ENCODE measurements at places on chromosomes 2 and 18.

- DNase-seq, result no peak
Measured at GRCh38 chr2:31831585-31831984, 179.2 kb downstream of the MEMO1 start.

- no peak for DNase-seq
Measured at GRCh38 chr18:26450989-26451682, 97.2 kb downstream of the KCTD1 start.

- no peak for DNase-seq
Measured at GRCh38 chr2:19312949-19313348, 45.5 kb downstream of the OSR1 start.

- no peak for DNase-seq
Measured at GRCh38 chr2:100615471-100615870, 52.7 kb downstream of the PDCL3 start.

DNA sequence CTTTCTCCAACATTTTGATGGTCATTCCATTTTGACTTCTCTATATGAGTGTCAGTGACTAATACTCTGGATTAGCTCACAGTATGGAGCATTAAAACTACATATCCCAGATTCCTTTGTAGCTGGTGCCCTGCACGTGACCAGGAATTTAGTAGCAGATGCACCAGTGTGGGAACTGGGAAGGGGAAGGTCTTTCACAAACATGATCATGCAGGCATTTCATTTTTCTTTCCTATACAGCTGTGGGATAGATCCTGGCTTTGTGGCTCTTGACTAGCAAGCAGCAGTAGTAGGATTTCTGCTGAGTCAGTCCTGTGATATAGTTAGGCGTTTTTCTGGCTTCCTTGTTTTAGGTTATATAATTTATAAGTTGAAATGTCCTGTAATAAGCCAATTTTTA is 971.0 kb upstream of the CDH2 start:
- DNase-seq, result no peak

DNA sequence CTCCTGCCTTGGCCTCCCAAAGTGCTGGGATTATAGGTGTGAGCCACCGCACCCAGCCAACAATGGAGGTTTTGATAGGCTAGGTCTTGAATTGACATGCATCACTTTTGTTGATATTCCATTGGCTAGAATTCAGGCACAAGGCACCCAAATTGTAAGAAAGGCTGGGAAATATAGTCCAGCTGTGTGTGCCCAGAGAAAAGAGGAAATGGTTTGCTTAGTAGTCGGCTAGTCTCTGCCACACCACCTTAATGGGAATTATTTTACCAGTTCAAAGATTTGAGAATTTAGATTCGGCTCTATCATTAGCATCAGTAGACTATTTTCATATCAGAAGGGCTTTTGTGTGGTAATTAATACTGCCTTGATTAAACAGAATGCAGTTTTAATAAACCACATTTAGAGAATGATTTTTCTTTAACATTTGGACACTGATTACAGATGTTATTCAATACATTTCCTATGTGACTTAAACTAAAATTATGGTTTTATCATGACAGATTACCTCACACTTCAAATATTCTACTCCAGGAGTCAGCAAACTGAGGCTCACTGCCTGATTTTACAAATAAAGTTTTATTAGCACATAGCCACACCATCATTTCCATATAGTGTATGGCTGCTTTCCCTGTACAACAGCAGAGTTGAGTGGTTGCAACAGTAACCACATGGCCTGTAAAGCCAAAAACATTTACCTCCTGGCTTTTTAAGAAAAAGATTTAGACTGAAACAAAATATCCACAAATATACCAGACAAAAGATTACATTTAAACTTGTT is 27.4 kb downstream of the DBI start:
- no peak for DNase-seq

- DNase-seq, result no peak
Measured at GRCh38 chr2:104847586-104848160, 6.2 kb upstream of the POU3F3 start.

- DNase-seq, result no peak
Measured at GRCh38 chr2:111168528-111169239, 48.0 kb downstream of the BCL2L11 start.

DNA sequence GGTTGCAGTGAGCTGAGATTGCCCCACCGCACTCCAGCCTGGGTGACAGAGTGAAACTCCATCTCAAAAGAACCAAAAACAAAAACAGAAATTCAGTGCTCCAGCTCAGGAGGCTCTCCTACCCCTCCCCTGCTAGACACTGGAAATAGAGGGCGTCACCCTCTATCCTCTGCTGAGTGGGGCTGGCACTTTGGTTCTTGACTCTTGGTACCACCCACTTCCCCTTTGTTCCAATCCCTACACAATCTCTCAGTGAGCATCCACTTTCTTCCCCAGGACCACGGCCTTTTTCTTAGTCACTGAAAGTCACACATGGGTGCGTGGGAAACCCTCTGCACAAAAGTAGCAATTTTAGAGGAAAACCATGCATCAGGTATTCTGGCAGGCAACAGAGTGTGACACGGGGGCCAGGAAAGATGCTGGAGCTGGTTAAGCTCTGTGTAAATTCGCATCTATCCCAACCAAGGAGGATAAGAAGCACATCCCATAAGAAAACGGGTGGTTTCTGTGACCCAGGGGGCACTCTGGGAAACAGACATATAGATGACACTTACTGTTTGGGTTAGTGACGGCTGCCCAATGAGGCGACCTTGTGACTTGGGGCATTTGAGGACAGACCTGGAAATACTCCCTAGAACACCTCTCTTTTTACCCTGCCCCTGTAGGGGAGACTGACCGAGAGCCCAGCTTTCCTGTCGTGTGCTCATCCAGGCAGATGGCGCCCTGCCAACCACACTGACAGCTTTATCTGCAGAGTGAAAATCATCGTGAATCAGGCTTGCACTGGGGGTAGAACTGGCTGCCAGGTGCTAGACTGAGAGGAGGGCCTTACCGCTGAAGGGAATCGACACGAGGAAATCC is 7.7 kb downstream of the HJURP start:
- no peak for DNase-seq

- DNase-seq, result no peak
Measured at GRCh38 chr2:236739663-236740062, 170.0 kb downstream of the ACKR3 start.

- DNase-seq, result no peak
Measured at GRCh38 chr18:47163241-47163640, 12.9 kb downstream of the IER3IP1 start.

- DNase-seq, result no peak
Measured at GRCh38 chr18:67694787-67695186, 178.3 kb upstream of the DSEL start.

DNA sequence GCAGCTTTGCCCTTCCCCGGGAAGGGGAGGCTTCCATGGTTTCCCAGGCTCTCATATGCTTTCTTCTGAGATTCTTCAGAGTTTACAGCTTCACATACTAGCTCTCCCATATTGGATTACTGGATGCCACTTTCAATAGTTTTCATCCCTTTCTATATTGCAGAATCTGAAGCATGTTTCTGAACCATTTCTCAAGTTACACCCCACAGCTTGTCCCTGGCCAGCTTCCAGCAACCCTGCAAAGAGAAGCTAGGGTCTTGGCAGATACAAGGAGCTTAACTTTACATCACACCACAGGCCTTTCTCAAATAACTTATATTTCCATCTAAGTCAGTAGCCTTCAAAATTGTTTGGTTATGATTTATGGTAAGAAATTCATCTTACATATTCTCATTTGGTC is 39.6 kb downstream of the LHCGR start:
- DNase-seq, result no peak

DNA sequence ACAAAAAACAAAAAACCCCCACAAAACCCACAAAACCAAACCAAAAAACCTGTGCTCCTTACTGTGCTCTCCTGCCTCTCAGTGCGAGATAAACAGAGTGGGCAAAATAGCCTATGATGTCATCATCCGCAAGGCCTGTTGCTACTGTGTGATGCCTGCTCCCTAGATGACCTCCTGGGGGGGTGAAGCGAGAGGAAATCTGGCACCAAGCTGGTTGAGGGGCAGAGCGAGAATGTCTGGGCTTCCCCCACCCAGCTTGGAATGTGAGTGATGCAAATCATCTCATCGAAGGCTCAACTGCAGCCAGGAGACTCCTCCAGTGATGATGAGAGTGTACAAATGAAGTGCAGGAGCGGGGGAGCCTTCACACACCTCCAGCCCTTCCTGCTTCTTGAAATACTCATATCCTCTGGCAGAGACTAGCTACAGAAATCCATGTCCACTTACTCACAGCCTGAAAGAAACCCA is 57.7 kb upstream of the MAP4K3 start:
- no peak for DNase-seq

- DNase-seq, result no peak
Measured at GRCh38 chr2:240205772-240206171, 65.3 kb upstream of the OTOS start.

- DNase-seq, result no peak
Measured at GRCh38 chr2:27123302-27124150, at the start of gene ABHD1. ABHD1 (plus strand) TSS chr2:27123815; CDS start chr2:27123949, 134 bp downstream.

GRCh38 chr2:219772103-219772635 is 144.7 kb downstream of the SLC4A3 start:
- DNase-seq, result no peak

DNA sequence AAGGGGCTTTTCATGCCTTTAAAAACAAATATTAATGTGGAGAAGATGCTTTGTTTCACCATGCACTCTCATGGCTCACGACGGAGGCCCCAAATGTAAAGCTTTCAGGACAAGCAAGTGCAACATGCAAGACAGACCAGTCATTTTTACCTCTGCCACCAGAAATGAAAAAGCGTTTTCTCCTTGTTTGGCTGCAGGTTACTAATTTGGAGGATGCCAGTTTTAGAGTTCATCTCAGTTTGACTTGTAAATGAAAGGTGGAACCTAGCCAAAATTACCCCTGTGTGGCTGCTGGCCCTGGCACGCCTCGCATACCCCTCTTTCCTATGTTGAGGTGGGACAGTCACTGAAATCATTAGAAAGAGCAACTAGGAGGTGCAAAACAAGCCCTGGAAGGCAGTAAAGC is 138.6 kb downstream of the BCL2 start:
- DNase-seq, result no peak

DNA sequence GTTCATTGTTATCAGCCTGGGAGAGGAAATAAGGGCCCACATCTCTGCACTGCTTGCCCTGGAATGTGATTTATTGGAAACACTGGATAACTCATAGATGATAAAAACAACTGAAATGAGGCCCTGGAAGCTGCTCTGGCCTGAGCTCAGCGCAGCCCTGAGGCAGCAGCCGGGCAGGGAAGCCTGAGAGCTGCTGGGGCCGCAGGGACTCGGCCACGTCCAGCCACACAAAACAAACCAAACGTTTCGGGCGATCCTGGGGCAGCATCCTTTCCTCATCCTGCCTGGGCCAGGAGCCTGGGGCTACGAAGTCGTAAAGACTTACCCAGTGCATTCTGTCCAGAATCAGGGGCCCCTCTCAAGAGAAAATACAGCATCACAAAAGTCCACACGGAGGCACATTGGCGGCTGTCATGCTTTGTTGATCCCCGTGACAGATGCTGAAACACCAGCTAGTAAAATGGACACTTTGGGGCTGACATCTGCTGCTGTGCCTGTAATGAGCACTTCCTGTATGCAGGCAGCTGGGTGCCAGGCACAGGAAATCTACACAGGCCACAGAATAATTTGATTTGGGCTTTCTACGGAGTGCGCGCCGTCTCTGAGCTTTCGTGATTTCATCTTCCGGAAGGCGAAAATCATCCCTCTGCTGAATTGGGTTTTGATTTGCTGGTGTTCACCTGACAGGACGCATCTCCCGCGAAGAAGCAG is 250.6 kb downstream of the EIPR1 start:
- no peak for DNase-seq

GRCh38 chr18:66105016-66105415 is 354.2 kb downstream of the CDH7 start:
- no peak for DNase-seq

DNA sequence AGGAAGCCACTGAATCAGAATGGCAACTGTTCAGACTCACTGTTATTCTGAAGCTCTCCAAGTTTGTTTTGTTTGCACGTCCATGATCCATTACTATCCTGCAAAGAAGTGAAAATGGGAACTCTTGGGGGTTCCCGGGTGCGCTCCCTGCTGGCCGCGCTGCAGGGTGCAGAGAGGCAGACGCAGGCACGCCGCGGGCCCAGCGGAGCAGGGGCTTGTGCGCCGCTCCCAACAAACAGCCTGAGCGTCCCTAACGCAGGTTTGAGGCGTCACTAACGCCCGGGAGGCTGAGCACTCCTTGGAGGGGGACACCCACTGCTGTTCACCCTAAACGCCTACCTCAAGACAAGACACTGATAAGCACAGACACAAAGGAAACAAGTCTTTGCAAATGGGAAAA is 14.3 kb upstream of the PIEZO2 start:
- DNase-seq, result no peak

DNA sequence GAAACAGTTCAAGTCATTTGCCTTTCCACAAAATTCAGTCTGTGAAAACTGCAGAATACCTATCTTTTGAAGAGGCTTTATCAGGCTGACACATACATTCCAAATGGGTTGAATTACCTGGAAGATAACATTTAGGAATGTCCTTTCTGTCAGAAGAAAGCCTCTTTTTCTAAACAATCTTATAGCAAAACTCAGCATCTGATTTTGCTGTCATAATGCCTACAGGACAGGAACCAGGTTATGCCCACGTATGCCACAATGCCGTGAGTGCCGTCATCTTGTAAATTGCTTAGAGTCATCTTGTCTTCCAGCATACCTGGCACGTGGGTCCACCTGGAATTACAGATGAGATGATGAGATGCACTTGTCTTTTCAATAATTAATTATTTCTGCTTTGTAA is 275.3 kb downstream of the ALPK2 start:
- no peak for DNase-seq

Measured in esophagus squamous epithelium (tissue), 5 donors.